ENCODE measurements at places on chromosomes 5 and 9. TPM values are rescaled to one million over a fixed set of nuclear protein-coding genes. Genes with fewer than 3 reads are reported as not detected.

SNCB gene
- not detected for polyA plus RNA-seq

GRCh38 chr5:146447734-146448380 lies 724 bp downstream of the TCERG1 start:
- H3K27ac ChIP-seq = peak overlapping the region; percentile 93
- H3K36me3 ChIP-seq = no peaks in the 10 kb centered on the region
- DNase-seq = peak; percentile 5
- H3K4me3 ChIP-seq = peak overlapping the region; percentile 97
- peaks cover 5% of the 10 kb centered on the region for H3K4me1 ChIP-seq
- no peaks in the 10 kb centered on the region for H3K27me3 ChIP-seq

DNA sequence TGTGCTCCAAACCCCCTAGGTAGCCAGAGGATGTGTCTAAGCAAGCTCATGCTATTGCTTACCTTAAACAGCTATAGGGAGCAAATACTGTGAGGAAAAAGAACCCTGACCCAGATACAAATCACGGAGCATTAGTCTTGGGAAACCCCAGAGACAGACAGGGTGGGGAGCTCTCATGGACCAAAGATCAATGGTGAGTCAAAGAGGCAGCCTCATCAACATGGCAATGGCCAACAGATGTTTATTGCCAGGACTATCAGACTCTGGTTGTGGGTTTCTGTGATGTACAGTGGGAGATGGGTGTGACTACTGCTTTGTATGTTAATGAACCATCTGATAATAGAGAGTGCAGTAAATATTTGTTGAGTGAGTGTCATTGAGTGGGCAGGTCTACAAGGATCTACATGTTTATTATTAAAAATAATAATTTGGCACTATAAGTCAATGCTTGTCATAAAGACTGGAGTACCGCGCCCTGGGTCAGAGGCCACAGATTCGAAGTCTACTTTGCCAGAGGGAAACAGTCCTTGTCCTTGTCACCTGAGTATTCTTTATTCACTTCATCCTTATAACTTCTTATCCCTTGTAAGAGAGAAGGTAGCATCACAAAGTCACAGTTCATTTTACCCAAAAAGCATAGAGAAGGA lies 56.5 kb upstream of the RAI14 start:
- no peak overlapping the region for H3K4me3 ChIP-seq
- H3K27ac ChIP-seq = no peak overlapping the region
- peaks cover 2% of the 10 kb centered on the region for H3K4me1 ChIP-seq

ZFP37 gene
- 3.8 TPM for polyA plus RNA-seq

DNA sequence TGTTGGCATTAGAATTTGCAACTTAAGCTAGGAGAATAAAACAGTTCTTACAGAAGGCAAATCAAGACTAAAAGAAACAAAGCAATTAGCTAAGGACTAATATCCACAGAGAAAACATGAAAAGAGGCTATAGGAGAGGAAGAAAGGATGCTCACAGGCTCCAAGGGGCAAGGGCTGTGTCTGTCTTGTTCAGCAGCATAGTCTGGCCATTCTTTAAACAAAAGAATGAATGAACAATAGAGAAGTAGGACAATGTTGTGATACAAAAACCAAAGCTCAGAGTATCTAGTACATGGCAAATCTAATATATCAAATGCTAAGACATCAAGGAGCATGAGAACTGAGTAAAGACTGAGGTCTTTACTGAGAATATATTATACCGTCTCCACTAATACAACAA lies 39.5 kb downstream of the PLPP1 start:
- no peak overlapping the region for H3K4me3 ChIP-seq
- no peak for DNase-seq
- H3K27me3 ChIP-seq = no peaks in the 10 kb centered on the region
- H3K36me3 ChIP-seq = peaks cover 8% of the 10 kb centered on the region

ARAP3 gene
- 16.8 TPM for polyA plus RNA-seq

DNA sequence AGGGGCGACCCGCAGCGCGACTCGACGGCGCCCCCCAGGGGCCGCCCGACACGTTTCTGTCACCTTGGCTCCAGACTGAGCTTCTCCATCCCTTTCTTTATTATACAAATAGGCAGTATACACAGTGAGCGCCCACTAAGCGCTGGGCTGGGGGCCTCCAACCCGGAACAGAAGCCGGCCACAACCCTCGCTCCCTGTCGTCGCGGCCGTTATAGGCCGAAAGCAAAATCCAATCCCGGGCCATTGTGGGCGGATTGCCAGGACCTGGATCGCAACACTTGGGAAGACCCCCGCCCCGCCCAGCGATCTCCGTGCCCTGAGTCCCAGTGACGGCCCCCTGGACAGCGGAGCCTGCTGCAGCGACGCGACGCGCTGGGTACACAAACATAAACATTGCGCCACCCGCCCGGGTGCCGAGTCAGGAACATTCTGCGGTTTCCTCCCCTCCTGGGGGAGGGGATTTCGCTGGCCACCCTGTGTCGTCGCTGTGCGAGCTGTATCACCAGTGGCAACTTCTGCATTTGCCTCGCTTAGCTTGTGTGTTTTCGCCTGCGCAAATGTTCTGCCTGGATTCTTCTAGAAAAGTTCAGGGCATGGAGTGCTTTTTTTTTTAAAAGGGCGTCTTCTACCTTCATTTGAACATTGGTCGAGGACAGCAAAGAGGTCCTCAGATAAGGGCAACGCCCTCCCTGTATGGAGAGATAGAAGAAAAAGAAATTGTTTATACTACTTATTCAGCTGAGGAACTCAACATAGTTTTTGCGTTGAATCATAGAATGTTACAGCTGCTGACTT lies 1.3 kb upstream of the DUSP1 start:
- no peaks in the 10 kb centered on the region for H3K27me3 ChIP-seq
- peak overlapping the region; percentile 50 for H3K4me3 ChIP-seq
- peak; percentile 93 for DNase-seq
- peaks cover 49% of the 10 kb centered on the region for H3K4me1 ChIP-seq
